Activated T-cell treated with anti-CD3 and anti-CD28 coated beads, Interleukin-2, amount 50 U/mL, for 4 hours (primary cell): ENCODE measurements at places on chromosomes 11 and 22. TPM values are rescaled to one million over a fixed set of nuclear protein-coding genes. Genes with fewer than 3 reads are reported as not detected.

MMP8 gene
- total RNA-seq, result not detected

GGTLC3 gene
- not detected for total RNA-seq

- DNase-seq, result no peak
Observed at GRCh38 chr11:10669258-10670033, 24.1 kb downstream of the IRAG1 start.

GRCh38 chr11:44597358-44598012 is 32.0 kb downstream of the CD82 start:
- no peak for DNase-seq

- DNase-seq, result peak; percentile 74
Observed at GRCh38 chr11:122796128-122796717, 42.1 kb upstream of the CRTAM start.
